ENCODE measurements at places on chromosomes 12 and 14. TPM values are rescaled to one million over a fixed set of nuclear protein-coding genes. Genes with fewer than 3 reads are reported as not detected.

The C12orf50 gene
- total RNA-seq = not detected

The ZDHHC22 gene
- not detected for total RNA-seq

The SYNDIG1L gene
- 0.24 TPM for total RNA-seq

The SMIM41 gene
- not detected for total RNA-seq

The TMTC1 gene
- total RNA-seq = 49.0 TPM

The PLBD1 gene
- total RNA-seq = 30.9 TPM

The OTX2 gene
- not detected for total RNA-seq

The OR11H7 gene
- total RNA-seq = not detected

The MYF5 gene
- not detected for total RNA-seq

The FAM90A1 gene
- 0.16 TPM for total RNA-seq
